Activated CD4-positive, CD25-positive, alpha-beta regulatory T cell treated with anti-CD3 and anti-CD28 coated beads, Interleukin-2, amount 50 U/mL, for 24 hours (primary cell): ENCODE measurements at places on chromosomes 13 and 19.

GRCh38 chr19:42018503-42019193 lies 24.6 kb upstream of the ATP1A3 start:
- ATAC-seq = no peak

DNA sequence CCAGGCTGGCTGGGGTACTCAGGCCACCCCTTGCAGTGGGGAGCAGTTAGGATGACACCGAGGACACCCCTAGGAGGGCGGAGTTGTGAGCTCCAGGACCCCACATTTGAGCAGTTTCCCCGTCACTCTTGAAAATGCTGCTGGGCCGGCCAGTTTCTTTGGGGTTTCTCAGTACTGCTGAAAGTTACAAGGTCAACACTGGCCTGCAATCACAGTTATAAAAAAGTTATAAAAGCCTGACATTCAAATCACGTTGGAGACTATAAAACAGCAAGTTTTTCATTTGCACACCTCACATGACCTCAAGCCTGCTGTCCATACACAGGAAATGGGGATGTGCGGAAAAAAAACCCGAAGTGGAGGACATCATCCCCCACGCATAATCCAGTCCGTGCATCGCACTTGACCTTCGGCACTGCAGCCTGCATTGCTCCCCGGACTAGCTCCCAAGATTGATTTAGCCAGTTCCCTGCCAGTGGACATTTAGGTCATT lies 27.0 kb downstream of the DNM2 start:
- no peak for ATAC-seq

DNA sequence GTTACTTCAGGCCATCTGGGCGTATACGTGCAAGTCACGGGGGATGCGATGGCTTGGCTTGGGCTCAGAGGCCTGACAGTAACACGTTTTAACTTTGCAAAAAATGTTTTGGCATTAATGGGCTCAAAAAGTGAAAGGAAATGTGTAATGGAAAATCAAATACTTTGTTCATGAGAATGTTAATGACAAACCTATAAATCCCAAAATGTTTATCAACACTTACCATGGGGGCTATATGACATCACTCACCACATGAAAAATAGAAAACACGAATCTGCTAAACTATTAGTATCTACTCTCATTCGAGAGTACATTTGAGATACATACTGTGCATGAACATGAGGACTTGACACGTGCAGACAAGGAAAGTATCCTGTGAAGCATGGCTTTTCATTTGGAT lies 91.7 kb downstream of the FAM216B start:
- no peak for ATAC-seq

DNA sequence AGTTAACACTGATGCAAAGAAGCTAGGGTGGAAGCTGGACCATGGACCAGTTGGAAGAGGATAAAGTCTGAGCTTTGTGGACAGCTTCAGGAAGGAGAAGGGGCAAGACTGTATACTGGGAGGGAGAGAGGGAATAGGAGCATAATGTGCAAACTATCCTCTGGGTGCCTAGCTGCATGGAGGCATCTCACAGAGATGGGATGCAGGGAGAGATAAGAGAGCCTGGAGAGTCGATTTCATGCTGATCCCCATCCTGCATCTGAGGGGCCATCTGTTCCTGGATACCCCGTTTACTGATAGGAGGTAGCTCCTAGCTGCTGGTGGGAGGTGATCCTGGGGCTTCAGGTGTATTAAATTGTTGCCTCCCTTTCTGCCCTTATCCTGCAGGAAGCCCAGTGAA lies 8.8 kb downstream of the CYP4F3 start:
- ATAC-seq = no peak

- ATAC-seq = no peak
Observed at GRCh38 chr19:480016-480855, 16.1 kb upstream of the MADCAM1 start.

- peak; percentile 28 for ATAC-seq
Observed at GRCh38 chr13:66659701-66660467, 570.3 kb downstream of the PCDH9 start.

- no peak for ATAC-seq
Observed at GRCh38 chr13:111259058-111259457, 61.4 kb upstream of the TEX29 start.

DNA sequence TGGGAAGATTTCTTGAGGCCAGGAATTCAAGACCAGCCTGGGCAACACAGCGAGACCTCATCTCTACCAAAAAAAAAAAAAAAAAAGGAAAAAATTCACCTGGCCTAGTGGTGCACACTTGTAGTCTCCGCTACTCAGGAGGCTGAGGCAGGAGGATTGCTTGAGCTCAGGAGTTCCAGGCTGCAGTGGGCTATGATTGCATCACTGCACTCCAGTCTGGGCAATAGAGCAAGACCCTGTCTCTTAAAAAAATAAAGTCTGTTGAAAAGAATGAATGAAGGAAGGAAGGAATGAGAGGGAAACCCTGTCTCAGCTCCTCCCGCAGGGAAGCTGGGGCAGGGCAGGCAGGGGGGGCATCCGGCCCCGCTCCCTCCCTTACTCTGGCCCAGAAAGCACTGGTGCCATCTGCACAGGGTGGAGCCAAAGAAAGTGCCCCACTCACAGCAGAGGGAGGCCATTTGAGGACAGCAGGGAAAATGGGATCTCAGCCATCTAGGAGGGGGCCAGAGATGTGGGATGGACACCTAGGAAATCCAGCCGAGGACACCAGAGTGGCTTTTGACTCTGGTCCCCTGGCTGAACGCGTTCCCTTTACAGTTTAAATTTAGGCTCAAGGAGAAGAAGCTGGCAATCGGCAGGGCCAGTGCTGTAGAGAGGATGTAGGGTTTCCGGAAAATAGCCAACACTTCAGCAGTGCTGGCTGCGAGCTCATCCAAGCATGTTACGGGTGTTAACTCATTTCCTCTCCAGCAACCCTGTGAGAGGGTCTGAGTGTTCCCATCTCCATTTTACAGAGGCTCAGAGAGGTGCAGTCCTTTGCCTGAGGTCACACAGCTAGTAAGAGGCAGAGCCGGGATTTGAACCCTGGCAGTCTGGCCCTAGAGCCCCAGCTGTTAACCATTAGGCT lies 3.6 kb upstream of the HPN start:
- ATAC-seq = no peak

- ATAC-seq = no peak
Observed at GRCh38 chr13:100694722-100695508, 20.3 kb upstream of the TMTC4 start.

GRCh38 chr13:111431206-111431605 lies 110.8 kb downstream of the TEX29 start:
- ATAC-seq = no peak

- no peak for ATAC-seq
Observed at GRCh38 chr19:3698974-3699740, 1.1 kb downstream of the PIP5K1C start.

- ATAC-seq = no peak
Observed at GRCh38 chr13:95039415-95039814, 261.8 kb downstream of the ABCC4 start.

- ATAC-seq = no peak
Observed at GRCh38 chr13:77508959-77509620, 26.4 kb upstream of the SCEL start.

- no peak for ATAC-seq
Observed at GRCh38 chr13:107518292-107518691, 697.0 kb downstream of the LIG4 start.

DNA sequence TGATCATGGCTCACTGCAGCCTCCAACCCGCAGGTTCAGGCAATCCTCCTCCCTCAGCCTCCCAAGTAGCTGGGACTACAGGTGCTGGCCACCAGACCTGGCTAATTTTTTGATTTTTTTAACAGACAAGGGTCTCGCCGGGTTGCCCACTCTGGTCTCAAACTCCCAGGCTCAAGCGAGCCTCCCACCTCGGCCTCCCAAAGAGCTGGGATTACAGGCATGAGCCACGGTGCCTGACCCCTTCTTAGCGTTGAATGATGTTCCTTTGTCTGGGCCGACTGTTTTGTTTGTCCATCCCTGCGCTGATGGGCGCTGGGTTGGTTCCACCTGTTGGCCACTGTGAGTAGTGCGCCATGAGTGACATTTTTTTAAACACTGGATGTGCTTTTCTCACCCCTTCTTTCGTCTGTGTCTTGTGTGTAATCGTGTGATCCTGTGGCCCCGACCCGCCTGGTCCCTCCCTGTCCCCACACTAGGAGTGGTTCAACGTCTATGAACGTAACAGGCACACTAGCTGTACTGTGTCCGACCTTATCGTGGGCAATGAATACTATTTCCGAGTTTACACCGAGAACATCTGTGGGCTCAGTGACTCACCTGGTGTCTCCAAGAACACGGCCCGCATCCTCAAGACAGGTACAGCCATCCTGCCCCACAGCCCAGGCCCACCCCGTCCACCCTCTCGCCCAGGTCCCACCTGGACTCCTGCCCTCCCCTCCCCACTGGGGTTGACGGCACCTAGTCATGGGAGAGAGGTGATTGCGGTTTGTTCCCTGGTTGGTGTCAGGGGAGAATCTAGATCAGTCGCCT lies 15.0 kb upstream of the EMC10 start:
- ATAC-seq = peak; percentile 49

DNA sequence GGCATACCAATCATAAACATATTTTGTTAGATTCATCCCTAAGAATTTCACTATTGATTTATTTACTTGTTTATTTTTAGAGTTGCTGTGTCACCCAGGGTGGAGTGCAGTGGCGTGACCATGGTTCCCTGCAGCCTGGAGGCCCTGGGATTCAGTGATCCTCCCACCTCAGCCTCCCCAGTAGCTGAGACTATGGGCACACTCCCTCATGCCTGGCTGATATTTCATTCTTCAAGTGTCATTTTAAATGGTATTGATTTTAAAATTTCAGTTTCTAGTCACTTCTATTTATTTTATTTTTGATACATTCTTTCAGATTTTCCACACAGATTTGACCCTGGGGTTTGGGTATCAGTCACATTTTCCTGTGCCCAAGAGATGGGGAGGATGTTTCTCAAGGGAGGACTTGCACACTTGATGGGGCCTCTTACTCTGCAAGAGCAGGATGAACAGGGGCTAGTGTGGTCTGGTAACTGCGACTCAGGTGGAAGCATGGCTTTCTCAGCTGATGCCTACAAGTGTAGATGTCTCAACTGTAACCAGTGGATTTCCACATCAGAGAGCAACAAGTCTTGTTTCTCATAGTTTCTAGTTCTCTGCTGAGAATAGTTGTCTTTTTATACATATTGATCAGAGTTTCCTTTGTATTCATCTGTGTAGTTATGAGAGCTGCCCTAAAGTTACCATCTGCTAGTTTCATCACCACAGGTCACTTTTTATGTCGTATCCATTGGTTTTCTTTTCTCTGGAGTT lies 40.2 kb downstream of the CCNE1 start:
- peak; percentile 35 for ATAC-seq

- no peak for ATAC-seq
Observed at GRCh38 chr13:45713721-45714120, 11.6 kb downstream of the CBY2 start.

DNA sequence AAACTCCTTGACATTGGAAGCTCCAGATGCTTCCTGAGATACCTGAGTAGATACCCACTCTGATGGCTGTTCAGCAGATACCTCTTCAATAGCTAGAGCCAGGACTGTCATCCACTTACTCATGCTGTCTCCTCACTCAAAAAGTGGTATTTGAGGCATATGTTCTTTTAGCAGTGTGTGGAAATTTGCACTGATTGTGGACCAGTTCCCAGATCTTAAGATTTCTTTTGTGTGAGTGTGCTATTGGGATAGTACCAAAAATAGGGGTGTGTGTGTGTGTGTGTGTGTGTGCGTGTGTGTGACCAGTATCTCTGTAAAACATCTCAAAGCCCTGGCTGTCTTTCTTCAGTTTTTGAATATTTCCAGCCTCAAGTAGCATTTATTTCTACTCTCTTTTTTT lies 108.3 kb downstream of the SLITRK5 start:
- ATAC-seq = no peak

DNA sequence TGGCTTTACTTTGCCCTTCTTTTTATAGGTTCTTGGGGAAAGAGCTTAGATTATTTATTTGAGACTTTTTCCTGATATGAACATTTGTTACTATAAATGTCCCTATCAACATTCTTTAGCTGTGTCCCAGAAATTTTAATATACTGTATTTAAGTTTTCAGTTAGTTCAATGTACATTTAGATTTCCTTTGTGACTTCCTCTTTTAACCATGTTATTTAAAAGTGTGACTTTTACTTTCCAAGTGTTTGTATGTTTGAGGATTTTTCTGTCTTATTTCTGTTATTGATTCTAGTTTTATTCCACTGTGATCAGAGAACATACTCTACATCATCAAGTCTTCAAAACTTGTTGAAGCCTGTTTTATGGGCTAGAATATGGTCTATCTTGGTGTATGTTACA lies 72.7 kb upstream of the SPRY2 start:
- ATAC-seq = no peak

DNA sequence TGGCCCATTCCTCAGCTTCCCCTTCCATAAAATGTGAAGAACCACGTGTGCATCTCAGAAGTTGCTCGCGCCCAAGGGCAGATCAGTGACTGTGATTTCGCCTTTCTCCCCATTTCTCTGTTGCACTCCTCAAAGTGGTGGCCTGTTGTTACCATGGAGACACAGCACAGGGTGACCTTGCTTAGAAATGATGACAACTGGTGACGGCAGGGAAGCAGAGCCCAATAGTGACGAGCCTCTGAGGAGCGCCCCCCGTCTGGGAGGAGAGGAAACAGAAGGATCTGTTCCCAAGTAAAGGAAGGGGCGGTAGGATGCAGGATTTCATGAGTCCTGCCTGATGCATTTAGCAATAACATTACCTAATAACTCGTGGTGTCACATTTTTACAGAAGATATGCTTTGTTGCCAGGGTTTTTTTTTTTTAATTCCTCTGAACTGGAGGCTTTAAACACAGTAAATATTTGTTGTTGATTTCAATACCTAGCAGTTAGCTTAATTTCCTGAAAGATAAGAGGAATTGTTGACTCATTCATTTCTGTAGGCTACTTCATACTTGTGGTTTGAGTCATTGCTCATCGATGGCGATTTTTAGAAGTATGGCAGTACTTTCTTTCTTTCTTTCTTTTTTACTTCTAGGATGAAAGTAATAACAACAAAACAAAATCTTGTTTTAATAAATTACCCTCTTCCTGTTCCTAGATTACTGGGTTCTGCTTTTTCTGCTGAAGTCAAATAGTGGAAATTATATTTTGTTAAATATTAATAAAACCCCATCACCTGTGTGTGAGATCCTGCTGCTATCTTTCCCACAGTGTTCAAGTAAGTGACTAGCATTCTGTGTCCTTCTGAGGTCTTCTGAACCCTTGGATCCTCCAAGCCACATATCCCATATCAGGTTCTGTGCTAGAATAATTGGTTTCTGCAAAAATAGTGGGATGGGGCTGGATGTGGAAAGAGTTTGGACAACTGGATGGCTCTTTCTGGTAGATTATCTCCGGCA lies 36.0 kb downstream of the MBNL2 start:
- peak; percentile 75 for ATAC-seq

- ATAC-seq = no peak
Observed at GRCh38 chr19:3234800-3235199, 10.3 kb downstream of the CELF5 start.

DNA sequence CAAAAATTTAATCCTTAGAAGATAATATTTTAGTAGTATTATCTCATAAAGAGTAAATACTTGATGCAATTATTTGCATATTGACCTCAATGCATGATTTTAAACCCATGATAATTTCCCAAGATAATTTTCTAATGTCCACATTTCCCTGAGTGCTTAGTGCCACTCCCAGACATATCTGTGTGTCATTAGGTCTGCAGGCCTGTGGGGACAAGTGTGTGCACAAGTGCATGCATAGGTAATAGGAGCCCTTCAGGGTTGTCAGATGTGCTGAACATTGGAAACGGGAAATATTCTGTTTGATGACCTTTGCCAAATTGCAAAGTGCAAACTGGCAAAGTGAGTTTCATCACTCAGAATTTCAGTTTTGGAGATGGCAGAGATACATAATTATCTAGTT lies 369.9 kb downstream of the KLF5 start:
- ATAC-seq = no peak
